ENCODE measurements at places on chromosomes 2 and 18. TPM values are rescaled to one million over a fixed set of nuclear protein-coding genes. Genes with fewer than 3 reads are reported as not detected.

- DNase-seq = no peak
These were observed 102.2 kb upstream of the XPO1 start for GRCh38 chr2:61640406-61640805.

LRATD1 gene
- total RNA-seq = 136 TPM

C2orf78 gene
- not detected for total RNA-seq

DNA sequence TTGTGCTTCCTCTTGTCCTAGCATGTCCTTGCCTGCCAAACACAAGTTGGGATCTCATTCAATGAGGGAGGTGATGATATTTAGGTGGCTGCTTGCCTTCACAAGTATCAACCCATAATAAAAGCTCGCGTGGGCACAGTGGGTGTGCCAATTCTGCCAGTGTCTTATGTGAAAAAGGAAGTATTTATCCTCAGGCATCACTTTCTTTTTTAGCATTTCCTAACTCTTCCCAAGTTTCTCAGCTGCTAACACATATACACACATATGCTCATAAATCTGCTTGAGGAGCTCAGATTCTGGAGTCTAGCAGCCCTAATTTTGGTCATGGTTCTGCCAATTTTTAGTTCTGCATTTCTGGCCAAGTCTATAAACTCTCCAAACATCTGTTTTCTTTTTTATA lies 319.5 kb upstream of the HNMT start:
- no peak for DNase-seq

GRCh38 chr18:27010784-27011183 lies 145.3 kb upstream of the AQP4 start:
- DNase-seq = no peak

DNA sequence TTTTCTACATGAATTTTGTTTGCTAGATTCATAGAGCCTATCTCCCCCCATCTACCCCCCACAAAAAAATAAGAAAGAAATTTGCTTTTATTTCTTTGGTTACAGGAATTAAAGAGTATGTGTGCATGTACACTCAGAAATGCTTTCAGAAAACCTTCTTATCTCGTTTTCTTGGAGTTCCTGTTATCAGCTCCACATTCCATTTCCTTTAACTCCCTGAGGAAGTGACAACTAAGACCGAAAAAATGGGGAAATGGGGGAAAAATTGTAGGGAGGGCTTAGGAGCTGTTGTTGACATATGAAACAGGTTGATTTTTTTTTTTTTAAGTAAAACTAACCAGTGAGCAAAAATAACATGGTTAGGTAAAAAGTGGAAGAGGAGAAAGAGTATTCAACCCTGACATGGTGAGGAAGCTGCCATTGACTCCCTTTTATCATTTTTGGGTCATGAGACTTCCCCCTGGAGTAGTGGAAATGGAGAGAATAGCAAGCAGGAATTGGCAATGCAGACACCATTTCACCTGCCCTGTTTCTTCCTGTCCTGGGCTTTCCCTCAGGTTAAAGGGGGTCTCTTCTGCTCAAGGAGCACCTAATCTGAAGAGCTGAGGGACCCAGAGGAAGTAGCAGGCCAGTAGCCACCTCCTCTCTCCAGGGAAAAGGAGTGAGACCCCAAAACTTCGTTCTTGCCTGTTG lies 93.5 kb downstream of the OSBPL6 start:
- DNase-seq = no peak

DNA sequence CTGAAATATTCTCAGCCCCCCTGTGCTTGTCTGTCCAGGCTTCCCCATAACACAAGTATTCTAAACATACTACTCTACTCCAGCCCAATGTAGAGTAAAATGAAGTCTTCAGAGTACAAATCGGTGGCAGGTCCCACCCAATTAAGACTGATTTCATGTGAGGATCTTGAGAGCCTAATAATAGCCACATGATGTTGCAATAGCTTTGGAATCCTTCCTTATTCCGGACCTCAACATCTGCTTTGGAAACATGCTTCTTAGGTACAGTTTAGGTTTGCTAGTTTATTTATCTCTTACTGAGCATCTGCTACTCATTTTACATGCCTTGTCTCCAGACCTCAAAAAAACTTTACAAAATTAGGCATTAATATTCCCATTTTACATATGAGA lies 207.3 kb upstream of the RAB6C start:
- DNase-seq = no peak

COL4A3 gene
- 0.56 TPM for total RNA-seq

GRCh38 chr2:39431592-39432316 lies 5.3 kb downstream of the MAP4K3 start:
- no peak for DNase-seq

GRCh38 chr2:173432049-173432754 lies 77.5 kb downstream of the CDCA7 start:
- no peak for DNase-seq

DNA sequence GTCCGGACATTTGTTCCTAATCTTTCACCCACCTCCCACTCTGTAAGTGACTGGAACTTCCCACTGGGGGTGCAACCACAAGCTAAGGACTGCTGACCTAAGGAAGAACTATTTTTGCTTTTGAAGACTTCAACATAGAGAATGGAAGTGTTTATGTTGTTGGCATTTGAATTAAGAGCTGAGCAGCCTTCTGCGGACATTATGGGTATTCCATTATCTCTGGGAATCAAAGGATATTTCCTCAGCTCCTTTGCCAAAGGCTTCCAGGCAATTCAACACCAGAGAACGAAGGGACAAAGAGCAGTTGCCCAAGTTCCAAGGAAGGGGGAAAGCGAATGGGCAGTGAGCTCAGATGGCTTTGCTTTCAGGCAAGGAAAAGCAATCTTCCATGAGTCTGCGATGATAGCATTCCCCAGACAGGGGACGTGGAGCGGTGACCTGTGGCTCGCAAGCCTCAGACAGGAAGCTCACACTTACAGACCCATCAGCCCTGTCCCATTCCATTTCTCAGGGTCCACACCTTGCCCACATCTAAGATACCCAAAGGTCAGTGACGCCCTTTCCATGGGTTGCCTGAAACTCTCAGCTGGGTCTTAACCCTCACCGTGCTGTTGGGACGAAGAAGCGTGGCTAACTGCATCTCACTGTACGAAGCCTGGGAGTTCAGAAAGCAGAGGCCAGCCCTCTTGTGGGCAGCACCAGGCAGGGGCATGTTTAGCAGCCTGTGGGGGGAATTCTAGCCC lies 116.8 kb downstream of the COPS8 start:
- no peak for DNase-seq

- DNase-seq = no peak
These were observed 58.2 kb downstream of the KDM3A start for GRCh38 chr2:86499326-86499725.

DNA sequence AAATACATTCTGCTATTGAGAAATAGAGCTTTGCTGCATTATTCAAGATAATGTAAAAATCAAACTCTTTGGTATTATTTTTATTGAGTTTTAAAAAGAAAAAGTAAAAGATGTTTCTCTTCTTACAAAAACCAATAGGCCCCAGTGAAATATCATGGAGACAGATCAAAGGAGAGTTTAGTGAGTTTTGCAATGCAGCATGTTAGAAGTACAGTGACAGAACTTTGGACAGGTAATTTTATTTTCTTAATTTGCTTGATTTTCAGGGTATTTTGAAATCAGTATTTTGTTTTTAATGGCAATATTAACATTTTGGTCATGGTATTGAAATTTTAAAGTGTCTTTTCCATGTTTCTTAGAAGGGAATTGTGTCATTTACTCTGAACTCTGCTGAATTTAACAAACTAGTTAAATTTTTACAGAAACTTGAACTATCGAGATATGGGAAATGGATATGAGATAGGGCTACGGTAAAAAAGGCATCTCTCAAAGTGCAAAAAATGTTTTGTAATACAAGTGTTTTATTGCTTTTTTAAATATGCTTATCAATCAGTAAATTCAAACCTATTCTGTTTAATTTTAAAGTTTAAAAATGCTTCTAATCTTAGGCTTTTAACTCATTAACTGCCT lies 13.8 kb downstream of the DNAJC10 start:
- no peak for DNase-seq

DNA sequence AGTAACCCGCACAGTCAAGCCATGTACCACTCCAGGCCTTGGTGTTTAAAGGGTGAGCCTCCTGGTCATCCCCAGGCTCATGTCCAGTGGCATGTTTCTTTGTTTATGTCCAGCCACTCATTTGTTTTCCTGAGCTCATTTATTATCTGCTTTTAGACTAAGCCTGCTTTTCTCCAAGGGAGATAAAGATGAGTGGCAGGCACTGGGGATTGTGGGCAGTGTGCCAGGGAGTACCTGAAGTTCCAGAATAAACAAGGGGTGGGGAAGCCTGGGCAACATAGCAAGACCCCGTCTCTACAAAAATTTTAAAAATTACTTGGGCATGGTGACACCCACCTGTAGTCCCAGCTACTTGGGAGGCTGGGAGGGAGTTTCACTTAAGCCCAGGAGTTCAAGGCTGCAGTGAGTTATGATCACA lies 1.9 kb downstream of the ANXA4 start:
- DNase-seq = peak; percentile 34

DNA sequence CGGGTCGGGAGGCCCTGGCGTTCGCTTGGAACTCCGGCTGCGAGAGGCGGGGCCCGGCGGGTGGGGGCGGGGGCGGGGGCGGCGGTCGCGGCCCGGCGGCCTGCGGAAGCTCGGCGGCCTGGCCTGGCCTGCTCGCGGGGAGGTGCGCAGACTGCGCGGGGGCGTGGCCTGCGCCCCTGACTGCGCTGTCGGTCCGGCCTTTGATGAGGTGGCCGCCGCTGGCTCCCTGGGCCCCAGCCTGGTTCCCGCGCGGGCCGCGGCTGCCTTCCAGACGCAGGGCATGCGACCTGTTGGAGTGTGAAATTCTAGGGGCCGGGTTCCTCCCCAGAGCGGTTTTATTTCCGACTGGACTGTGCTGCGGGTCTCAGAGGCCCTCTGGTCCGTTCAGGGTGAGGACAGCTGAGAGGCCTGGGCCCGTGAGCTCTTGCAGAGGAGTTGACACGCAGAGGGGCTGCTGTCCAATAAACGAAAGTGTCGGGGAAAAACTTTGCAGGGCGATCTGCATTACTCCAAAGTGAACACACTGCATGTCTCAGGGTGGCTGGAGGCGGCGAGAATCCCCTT lies 629 bp downstream of the NRBP1 start:
- peak; percentile 87 for DNase-seq

- DNase-seq = peak; percentile 90
These were observed 24.3 kb downstream of the SMAD7 start for GRCh38 chr18:48926420-48926857.

- DNase-seq = no peak
These were observed 153.5 kb downstream of the AGPS start for GRCh38 chr2:177545981-177546585.

- DNase-seq = no peak
These were observed 450.1 kb downstream of the SLC4A3 start for GRCh38 chr2:220077488-220077887.

DNA sequence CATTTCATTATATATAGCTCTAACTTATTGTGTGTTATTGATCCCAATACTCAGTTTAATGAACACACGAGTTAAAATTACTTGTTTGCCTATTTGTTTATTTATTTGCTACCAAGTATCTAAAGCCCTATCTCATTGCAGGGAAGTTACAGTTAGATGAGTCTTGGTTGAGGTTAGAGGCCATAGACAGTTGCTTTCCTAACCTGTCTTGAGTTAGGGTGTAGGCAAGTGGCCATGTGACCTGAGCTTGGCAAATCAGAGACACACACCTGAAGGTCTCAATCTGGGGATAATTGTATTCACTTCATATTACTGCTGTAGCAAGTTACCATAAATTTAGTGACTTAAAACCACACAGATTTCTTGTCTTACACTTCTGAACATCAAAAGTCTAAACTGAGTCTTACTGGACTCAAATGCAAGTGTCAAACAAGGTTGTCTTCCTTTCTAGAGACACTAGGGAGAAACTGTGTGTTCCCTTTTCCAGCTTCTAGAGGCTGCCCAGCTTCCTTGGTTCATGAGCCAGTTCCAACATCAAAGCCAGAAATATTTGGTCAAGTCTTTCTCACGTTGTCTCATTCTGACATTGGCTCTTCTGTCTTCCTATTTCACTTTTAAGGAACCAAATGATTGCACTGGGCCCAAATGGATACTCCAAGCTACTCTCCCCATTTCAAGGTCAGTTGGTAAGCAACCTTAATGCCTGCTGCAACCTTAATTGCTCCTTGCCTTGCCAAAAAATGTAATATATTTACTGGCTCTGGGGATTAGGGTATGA lies 39.7 kb downstream of the COL3A1 start:
- DNase-seq = no peak

SCN3A gene
- total RNA-seq = 1.4 TPM

- DNase-seq = no peak
These were observed 169.6 kb downstream of the FMNL2 start for GRCh38 chr2:152504618-152505017.

DNA sequence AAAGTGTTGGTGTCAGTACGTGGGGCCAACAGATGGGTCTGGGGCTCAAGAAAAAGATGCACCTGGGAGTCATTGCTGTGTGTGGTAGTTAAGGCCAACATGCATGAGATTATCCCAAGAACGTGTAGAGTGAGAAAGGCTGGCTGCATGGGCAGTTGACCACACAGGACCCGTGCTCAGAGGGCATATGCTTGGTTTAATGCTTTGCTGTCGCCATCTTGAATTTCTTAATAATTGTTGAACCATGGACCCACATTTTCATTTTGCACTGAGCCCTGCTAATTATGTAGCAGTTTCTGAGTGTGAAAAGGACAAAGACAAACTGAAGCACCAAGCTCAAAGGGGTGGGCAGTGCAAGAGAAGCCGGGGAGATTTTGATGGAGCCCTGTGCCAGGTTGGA lies 148.1 kb downstream of the CYP26B1 start:
- no peak for DNase-seq

ZSWIM2 gene
- not detected for total RNA-seq

- no peak for DNase-seq
These were observed 158.5 kb upstream of the LMAN1 start for GRCh38 chr18:59517446-59518165.
